ENCODE measurements at places on chromosomes 12 and 14. TPM values are rescaled to one million over a fixed set of nuclear protein-coding genes. Genes with fewer than 3 reads are reported as not detected.

GRCh38 chr12:110312581-110313360, 31.7 kb downstream of the ATP2A2 start:
- DNase-seq = peak; percentile 72

- peak; percentile 53 for DNase-seq
Measured at GRCh38 chr14:103393676-103394626, 8.7 kb downstream of the MARK3 start.

DNA sequence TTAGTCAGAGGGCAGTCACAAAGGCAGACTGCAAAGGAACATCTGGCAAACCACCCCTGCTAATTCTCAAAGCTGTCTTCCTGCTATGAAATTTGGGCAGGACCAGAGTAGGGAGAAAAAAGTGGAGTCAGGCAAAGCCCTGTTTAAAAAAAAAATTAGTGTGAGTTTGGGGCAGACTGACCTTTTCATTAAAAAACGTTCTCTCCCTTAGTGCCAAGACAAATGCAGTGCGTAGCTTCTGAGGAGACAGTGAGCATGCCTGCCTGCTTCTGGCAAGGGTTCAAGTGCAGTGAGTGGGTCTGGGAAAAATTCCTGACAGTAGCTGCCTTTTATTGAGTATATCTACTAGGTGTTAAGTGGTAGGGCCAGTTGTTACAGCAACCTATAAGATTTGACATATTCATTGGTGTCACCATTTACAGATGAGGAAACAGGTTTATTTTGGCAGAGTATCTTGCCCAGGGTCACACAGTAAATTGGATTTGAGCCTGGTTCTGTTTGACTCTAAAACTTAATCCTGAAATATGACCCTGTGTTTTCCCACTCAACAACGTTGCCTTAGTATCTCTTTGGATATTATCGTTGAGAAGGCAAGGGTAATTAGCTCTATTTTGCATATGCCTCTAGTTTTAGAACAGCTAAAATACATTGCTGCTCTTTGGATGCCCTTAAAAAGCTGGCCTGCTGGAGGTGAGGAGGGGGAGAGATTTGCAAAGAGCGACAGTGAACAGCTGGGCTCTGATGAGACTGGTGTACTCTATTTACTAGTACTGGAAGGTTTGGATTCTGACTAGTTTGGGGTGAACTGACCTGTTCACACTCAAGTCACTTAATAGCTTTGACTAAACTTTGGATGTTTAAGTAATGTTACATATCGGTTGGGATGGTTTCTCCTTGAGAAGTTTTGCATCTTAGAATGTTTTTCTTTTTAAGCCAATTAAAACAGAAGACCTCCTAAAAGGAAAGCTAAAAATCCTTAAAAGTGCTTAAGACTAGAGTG, 72.8 kb downstream of the PAPOLA start:
- peak; percentile 82 for DNase-seq

DNA sequence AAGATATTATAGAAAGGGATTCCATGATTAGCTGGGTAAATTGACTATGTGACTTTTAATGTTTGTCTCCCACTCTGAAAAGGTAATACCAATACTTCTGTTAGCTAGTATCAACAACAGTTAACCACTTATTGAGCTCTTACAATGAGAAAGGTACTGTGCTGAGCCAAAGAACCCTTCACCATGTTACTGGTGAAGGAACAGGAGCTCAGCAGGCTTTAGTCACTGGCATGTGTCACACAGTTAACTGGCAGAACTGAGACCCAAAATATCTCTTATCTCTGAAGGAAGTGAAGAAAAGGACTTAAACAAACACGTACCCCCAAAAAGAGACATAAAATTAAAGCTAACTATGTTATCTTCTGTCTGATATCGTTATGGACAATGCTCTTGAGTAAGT, 170.6 kb downstream of the MED13L start:
- DNase-seq = no peak

DNA sequence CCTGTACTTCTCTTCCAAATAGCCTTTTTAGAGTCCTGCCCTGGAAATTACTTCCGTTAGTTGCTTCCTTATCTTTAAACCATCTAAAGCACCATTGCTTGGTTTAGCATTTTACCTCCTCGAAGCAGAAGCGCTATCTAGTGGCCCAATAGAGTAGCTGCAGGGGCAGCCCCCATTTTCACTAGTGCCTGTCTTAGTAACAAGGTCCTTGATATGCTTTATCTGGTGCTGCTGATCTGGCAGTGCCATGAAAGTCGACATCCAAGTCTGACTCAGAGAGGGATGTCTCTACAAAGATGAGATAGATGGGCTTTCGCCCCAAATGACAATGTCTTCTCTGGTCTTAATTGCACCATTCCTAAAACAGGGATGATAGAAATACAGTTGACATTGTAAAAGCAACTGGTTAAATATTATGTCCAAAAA, 25.0 kb upstream of the CIT start:
- DNase-seq = peak; percentile 77

DNA sequence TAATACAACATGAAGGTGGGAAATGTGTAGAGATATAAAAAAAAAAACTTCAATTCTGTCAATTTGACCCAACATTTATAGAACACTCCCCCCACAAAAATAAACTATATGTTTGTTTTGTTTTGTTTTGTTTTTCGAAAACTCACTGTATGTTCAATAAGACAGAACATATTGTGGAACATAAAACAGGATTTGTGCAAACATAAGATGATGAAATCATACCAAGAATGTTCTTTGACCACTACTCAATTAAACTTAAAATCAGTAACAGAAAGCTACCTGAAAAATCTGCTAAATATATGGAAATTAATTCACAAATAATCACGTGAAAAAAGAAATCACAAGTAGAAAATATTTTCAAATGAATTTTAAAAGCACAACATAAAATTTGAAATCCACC, 61.2 kb downstream of the PAWR start:
- DNase-seq = no peak

- no peak for DNase-seq
Measured at GRCh38 chr12:32031109-32031508, 71.9 kb downstream of the RESF1 start.

GRCh38 chr14:32681598-32681997, 257.1 kb upstream of the NPAS3 start:
- DNase-seq = no peak

DNA sequence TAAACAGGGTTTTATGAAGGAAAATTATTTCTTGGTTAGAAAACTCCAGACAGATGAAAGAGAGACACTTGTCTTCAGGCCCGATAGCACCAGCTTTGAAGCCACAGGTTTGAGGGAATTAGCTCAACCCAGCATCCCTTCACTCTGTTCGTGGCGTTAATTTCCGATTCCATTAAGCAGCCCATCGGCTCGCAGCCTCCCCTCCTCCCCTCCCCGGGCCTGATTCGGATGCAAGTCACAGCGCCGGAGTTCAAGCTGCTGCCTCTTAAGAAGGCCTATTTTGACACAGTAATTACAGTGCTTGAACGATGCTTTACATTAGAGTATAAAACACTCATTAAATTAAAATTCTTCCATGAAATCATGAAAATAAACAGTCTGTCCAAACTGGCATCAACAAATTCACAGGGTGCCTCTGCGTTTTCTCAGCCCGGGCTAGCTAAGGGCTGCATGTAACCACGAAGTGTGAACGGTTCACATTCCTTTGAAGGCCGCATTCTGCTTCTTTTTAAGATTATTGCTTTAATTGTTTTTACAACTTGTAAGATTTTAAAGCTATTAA, 145.8 kb downstream of the DICER1 start:
- no peak for DNase-seq

GRCh38 chr12:124517260-124518050, 50.0 kb downstream of the NCOR2 start:
- DNase-seq = peak; percentile 38

DNA sequence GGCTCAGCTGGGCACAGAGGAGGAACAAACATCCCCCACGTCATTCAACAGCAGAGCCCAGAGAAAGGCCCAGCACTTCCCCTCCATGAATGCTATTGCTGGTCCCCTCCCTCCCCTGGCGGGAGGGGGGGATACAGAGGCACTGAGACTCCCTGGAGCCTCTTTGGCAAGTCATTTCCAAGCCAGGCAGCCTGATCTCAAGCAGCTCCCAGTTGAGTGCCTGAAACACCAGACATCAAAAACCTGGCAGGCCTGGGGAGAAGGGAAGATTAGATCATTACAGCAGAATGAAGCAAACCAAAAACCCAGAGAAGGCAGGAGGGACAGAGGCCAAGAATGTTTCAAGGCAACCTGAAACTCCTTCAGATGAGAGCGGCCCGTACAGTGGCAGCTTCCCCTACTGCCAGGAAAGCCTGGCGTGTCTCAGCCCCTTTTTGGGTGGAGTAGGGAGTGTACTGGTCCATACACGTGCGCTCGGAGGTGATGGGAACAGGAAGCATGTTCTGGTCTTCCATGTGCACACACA, 92.1 kb downstream of the LRRC74A start:
- DNase-seq = peak; percentile 90

DNA sequence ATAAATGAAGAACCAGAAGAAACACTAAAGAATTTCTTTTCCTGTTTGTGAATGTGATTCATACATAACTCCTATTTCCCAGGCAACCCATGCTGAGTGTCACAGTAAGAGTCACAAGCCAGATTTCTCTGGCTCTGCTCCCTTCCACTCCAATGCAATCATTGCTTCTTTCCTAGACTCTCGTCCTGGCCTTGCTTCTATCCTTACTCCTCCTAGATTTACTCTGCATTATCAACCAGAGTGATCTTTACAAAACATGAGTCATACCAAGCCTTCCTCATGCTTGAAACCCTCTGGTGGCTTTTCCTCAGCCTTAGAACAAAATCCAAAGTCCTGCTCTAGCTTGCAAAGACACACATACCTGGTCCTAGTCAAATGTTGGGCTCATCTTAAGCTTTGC, 13.3 kb downstream of the IL22 start:
- peak; percentile 82 for DNase-seq

DNA sequence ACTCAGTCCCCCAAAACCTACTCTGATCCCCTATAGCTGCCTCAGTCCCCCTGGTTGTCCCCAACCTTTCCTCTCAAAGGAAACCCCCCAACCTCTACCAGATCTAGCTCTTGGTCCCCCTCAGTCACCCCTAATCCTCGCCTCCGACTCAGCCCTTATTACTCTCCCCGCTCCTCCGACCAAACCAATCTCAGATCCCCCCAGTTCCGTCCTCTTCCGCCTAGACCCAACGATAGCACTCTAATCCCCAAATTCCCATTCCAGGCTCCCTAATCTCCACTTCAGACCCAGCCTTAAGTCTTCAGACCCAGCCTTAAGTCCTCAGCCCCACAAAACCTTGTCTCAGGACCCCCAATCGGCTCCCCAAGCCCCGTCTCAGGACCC, 612 bp downstream of the VPS37B start:
- DNase-seq = no peak

GRCh38 chr12:45803111-45803510, 73.6 kb downstream of the ARID2 start:
- DNase-seq = peak; percentile 4

GRCh38 chr12:52351196-52352059, 15.9 kb downstream of the KRT85 start:
- no peak for DNase-seq

DNA sequence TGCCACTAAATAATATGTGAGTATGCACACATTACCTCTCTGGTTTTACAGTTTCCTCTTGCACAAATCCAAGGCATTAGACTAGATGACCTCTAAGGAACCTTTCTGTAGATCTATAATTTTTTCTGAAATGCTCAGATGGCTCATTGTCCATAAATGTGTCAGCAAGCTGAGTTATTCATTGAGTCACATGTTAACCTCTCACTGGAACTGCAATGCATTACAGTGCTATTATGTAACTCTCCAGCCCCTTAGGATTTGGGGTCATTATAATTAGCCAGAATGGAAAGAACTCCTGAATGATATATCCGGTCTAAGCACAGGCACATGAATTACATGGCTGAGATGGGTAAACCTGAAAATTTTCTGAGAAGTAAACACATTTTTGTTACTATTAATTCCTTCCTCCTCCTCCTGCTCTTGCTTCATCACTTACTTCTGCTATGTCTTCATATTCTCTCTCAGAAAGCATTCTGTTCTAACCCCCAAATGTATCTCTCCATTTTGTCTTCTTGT, 20.3 kb upstream of the DRAM1 start:
- DNase-seq = peak; percentile 81

- no peak for DNase-seq
Measured at GRCh38 chr12:54945082-54945481, 39.5 kb downstream of the TESPA1 start.

GRCh38 chr14:30193845-30194501, 266.3 kb upstream of the PRKD1 start:
- DNase-seq = peak; percentile 94

GRCh38 chr12:56029166-56029519, 8.3 kb downstream of the IKZF4 start:
- DNase-seq = peak; percentile 67

Gene MYF6
- total RNA-seq = not detected

Gene RPGRIP1
- not detected for total RNA-seq

Gene HOXC12
- total RNA-seq = not detected

Gene GNPNAT1
- 19.4 TPM for total RNA-seq

Gene COCH
- 0.28 TPM for total RNA-seq

Gene C1S
- 49.6 TPM for total RNA-seq

Gene TGM1
- total RNA-seq = 0.56 TPM

Gene KRT79
- total RNA-seq = not detected

Data from IMR-90 (cell line).